Chondrocyte (in vitro differentiated cells): ENCODE measurements at places on chromosomes 1 and 21. TPM values are rescaled to one million over a fixed set of nuclear protein-coding genes. Genes with fewer than 3 reads are reported as not detected.

DNA sequence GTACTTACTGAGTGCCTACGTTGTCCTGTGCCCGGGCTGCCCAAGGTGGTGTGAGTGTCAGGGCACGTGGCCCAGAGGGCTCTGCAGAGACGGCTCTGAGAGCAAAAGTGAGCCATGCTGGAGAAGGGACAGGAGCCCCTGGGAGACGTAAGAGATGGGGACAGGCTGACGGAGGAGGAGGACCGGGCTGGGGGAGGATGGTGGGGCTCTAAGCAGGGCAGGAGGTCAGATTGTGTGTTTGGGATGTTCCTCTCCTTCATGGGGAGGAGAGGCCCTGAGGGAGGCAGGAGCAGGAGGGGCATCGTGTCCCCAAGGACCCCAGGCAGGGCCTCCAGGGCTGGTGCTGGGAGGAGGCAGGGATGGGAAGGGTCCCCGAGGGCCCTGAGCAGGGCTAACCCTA is 158.9 kb downstream of the PCBP3 start:
- DNase-seq: no peak

DNA sequence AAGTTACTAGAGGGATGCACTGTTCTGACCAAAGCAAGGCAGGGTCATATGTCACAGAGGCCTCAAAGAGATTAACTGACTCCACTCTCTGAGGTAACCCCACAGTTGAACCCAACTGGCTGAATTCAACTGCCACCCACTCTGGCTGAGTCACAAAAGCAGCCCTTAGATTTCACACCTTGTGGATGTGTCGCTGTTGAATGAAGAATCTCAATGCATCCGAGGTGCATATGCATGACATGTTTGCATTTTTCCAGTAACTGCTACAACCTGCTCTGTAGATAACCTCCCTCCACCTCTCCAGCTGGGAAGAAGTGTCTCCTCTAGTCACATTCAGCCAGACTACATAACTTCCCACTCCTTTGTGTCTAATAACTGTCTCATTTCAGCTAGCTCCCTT is 27.9 kb upstream of the KIF21B start:
- no peak for DNase-seq

DNA sequence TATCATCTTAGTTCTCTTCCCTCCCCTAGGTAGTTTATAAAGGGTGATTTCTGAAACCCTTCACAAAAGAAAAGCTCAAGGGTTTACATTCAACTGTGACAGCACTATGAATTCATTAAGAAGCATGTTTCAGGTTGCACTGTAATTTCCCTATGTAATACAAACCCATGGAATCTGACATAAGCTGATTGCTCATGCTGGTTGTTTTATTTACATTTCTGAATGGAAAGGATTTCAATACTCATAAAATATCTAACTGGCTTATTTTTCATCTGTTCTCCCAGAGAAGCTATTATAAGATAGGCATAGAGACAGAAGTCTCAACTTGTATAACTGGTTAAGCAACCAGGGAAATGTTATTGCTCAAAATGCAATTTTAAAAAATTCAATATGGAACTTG is 20.5 kb downstream of the WNT2B start:
- DNase-seq: no peak

DNA sequence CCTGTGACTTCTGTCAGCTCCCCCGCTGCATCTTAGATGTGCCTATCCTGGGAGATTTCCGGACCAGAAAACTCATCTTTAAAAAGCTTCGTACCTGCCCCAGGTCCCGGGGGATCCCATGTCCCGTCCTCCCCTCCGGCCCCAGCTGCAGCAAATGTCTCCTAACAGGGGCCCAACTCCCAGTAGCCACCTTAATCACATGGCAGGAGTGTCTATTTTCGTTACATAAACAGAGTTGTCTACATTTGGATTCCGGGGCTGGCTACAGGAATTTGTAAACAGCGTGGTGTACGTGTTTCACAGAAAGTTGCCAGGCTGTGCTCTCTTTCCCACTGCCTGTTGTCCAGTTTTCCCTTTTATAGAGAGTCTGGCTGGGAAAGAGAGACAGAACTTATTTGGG is 17.9 kb upstream of the KCNE2 start:
- DNase-seq: no peak

GRCh38 chr1:245458761-245459174 is 304.0 kb downstream of the KIF26B start:
- no peak for DNase-seq

The CENPS gene
- total RNA-seq: 11.3 to 18.7 TPM (median 12.9 TPM) in 3 replicates

The ELAVL4 gene
- not detected in 3 replicates for total RNA-seq

The S100A9 gene
- not detected in 3 replicates for total RNA-seq

The TCHH gene
- not detected in 3 replicates for total RNA-seq
